ENCODE measurements at places on chromosomes 16 and 17.

DNA sequence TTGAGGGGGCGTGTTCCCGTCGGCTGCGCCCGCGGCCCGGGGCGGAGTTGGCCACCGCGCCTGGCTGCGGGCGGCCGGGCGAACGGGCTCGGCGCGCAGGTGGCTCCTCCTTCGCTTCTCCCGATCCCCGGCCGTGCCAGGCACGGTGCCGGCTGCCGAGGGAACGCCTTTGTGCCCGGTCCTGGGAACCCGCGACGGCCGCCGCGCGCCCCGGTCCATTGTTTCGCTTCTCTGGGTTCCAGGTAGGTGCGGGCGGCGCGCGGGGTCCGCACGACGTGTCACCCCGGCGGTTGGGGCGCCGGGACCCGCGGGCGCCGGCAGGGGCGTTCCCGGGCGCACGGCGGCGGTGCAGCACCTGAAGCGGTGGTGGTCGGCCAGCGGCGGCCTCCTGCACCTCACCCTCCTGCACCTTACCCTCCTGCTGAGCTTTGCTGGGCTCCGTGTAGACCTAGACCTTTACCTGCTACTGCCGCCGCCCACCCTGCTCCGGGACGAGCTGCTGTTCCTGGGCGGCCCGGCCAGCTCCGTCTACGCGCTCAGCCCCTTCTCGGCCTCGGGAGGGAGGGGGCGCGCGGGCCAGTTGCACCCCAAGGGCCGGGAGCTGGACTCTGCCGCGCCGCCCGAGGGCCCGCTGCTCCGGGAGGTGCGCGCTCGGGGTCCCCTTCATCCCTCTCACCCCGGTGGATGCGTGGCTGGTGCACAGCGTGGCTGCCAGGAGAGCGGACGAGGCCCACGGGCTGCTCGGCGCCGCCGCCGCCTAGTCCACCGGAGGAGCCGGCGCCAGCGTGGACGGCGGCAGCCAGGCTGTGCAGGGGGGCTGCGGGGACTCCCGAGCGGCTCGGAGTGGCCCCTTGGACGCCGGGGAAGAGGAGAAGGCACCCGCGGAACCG is 99.9 kb downstream of the EFCAB13 start:
- no peak for DNase-seq

GRCh38 chr17:10036511-10037061 is 131.5 kb upstream of the RCVRN start:
- no peak for DNase-seq

- no peak for DNase-seq
Measured at GRCh38 chr16:27739606-27740357, 189.8 kb downstream of the KATNIP start.

- no peak for DNase-seq
Measured at GRCh38 chr16:67736858-67737257, 17.7 kb upstream of the GFOD2 start.

DNA sequence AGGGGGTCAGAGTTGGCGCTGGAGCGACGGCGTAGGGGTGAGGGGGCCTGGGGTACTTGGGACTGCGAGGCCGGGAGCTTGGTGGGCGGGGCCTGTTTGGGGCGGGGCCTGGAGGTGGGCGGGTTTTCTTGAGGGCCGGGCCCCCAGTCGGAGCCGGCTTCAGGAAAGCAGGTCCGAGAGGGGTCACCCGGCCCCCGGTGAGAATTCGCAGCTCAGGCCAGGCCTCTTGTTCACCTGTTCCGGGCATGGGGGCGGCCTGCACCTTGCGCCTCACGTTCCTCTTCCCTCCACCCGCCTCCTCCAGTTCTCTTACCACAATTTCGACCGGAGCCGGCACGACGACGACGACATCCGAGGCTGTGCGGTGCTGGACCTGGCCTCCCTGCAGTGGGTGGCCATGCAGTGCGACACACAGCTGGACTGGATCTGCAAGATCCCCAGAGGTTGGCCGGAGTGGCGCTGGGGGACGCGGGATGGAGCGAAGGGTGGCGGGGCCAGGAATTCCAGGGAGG is 52.5 kb downstream of the MRC2 start:
- no peak for DNase-seq

All from DMS153 (cell line).